ENCODE measurements at places on chromosomes 6 and 20.

DNA sequence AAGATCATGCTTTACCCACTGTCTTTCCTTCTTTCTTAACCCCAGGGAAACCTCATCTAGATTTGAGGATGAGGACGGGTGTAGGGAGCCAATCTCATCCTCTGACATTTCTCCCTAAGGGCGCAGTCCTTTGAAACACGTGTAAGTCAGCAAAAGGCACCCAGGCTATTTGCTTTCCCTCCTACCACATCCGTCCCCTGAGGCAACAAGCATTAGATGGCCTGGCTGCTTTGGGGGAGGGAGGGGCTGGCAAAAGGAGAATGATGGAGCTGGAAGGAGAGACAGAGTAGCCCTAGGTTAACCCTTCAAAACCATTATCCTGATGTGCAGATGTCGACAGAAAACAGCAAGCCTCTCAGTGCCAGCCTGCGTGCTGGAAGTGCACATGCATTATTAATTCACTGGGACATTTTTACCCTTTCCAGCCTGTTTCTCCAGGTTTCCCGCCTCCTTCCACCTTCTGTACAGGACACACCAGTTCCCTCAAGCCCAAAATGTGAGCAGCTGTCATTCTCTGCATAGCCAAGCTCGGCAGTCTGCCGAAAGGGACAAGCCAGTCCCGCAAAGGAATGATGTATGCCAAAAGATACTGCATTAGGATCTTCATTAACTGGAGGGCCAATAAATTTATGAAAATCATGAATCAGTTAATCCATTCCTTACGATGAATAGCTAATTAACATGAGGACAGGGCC is 547.2 kb downstream of the CD83 start:
- no peak for DNase-seq

DNA sequence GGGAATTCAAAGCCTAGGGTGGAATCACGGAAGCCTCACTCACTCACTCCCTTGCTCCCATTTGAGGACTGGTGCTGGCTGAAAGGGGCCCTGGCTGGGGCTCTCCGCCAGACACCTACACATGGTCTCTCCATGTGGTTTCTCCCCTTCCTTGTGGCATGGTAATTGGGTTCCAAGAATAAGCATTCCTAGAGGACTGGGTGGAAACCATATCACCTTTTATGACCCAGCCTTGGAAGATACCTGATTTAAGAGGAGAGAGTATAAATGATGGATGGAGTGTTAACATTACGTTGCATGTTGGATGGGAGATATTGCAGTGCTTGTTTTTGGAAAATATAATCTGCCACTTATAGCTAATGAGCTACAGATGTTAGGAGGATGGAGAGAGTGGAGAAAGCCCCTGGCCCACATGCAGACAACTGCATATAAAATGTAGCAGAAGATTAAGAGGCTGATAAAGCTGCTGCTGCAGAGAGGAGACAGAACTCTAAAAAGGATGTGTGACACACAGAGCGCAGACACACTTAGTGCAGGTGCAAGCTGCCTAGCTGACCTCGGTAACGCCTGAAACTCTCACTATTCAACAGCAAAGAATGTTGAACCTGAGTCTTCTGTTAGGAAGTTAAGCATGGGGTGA is 23.3 kb upstream of the CDKN1A start:
- no peak for DNase-seq

GRCh38 chr20:40286975-40287531 is 402.0 kb downstream of the MAFB start:
- no peak for DNase-seq

DNA sequence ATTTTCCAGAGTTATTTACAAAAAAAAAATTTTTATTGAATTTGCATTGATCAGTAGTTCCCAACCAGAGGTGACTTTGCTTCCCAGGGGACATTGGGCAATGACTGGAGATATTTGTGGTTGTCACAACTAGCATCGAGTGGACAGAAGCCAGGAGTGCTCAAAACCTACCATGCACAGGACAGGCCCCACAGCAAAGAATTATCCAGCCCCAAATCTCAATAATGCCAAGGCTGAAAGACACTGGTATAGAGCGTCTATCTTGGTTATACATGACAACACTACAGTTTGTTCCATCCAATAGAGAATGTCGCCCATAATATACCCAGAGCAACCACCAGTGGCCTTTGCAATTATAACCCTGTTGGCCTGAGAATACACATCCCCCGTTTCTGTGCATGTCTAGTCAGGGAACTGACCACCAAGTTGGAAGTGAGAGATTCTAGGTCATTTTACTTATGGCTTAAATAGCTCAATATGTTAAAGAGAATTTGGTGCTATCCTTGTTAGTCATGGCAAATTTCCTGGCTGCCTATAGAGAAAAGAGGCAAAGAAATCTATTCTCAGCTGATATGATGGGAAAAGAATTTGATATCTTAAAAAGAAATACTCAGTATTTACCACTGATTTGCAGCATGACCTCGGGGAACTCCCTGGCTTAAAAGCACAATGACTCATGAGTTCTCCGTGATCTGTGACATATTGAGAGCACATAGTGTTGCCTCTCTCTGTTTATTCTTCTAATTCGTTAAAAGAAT is 76.0 kb upstream of the ADTRP start:
- no peak for DNase-seq

GRCh38 chr20:43384101-43384940 is 73.4 kb upstream of the SRSF6 start:
- DNase-seq = no peak

DNA sequence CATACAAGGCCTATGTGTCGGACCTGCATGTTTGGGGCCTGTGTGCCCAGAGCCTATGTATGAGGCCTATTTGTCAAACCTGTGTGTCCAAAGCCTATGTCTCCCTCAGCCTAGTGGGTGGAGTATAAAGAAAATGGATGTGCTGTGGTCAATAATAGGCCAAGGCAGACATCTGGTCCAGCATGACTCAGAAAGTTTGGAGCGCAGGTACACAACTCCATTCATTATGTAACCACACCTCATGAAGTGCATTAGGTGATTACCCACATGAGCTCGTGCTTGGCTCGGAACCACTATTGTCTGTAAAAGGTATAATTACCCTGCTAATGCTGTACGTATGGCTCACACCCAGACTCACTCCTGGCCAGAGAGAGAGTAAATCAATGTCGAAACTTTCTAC is 302.4 kb upstream of the POU3F2 start:
- DNase-seq = no peak

DNA sequence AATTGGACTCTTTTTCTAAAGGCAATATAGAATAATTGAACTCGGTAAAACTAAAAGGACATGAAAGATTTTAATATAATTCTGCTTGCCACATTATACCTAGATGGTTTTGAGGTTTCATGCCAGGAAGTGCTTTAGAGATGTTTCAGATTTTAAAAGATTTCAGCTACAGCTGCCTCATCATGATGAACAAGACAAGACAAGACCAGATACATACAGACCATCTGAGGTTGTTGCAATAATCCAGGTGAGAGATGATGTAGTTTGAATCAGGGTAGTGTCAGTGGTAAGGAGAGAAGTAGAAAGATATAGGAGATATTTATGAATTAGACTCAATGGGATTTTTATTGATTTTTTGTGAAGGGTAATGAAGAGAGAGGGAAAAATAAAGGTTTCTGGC is 374.3 kb upstream of the HSF2 start:
- DNase-seq = no peak

- DNase-seq = no peak
Measured at GRCh38 chr20:3924304-3925112, 35.3 kb downstream of the PANK2 start.

Measured in stimulated activated CD8-positive, alpha-beta memory T cell treated with anti-CD3 and anti-CD28 coated beads, Interleukin-7, amount 100 ng/mL, for 4 hours (primary cell).